ENCODE measurements at places on chromosomes 4 and X.

DNA sequence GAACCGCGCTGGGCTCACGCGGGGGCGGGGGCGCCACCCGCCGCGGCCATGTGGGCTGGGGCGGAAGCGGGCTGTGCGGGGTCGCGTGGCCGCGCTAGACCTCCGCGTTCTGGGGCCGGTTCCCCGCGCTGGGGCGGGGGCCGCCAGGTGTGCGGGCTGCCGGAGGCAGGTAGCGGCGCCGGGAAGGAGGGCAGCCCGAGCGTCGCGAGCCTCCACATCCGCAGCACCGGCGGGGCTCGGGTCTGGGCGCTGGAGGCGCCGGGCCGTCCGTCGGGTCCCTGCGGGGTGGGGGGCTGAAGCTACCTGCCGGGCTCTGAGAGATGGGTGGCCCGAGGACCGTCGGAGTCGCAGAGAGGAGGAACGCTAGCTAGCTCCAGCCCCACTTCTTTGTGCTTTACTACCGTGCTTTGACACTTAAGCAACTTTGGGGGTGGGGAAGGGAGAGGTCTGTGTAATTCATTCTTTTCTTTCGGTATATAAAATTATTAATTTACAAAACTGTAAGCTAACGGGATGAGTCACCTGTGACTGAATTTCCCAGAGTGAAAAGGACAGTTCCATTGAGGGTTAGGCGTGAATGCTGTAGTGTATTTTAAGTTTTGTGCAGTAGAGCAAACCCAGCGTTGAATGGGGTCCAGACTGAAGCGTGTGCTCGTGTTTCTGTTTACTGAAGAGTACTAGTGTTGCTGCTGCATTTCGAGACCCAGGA, 689 bp downstream of the METAP1 start:
- DNase-seq, result no peak

- no peak for DNase-seq
Observed at GRCh38 chr4:29717287-29718057, 1002.7 kb upstream of the PCDH7 start.

DNA sequence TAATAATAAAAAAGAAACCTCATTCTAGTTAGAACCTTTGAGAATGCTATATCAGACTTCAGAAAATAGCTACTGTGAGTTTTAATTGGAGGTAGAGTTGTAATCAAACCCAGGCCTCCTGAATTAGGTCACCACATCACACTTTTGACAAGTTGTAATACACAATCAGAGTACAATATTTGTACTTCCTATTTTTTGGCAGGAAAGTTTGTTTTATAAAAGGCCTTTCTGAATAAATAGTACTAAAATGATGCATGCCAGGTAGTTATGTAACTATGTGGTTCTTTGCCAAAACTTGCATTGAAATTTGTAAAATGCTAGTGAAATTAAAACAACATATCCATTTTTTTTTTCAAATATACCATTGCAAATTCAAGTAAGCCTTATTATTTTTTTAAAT, 26.8 kb downstream of the ADH7 start:
- DNase-seq, result no peak

DNA sequence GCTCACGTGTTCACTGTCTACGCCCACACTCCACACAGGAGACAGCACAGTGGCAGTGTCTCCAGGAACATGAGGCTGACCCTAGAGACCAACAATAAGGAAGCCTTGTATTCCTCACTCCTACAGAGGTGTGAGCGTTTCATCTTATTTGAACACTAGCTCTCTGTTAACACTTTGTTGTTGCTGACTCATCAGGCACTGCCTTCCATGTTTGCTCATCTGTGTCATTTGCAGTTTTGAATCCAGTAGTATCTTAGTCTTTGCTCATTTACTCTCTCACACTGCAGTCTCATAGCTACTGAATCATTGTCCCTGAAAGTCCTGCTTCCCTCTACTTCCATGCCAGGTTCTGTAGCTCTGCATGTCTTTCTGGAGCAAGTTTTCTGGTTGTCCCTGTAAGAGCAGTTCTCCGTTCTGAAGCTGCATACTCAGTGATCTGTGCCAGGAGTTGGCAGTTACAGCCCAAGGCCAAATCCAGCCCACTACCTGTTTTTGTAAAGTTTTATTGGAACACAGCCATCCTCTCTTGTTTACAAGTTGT, 80.3 kb upstream of the DCLK2 start:
- DNase-seq, result no peak

DNA sequence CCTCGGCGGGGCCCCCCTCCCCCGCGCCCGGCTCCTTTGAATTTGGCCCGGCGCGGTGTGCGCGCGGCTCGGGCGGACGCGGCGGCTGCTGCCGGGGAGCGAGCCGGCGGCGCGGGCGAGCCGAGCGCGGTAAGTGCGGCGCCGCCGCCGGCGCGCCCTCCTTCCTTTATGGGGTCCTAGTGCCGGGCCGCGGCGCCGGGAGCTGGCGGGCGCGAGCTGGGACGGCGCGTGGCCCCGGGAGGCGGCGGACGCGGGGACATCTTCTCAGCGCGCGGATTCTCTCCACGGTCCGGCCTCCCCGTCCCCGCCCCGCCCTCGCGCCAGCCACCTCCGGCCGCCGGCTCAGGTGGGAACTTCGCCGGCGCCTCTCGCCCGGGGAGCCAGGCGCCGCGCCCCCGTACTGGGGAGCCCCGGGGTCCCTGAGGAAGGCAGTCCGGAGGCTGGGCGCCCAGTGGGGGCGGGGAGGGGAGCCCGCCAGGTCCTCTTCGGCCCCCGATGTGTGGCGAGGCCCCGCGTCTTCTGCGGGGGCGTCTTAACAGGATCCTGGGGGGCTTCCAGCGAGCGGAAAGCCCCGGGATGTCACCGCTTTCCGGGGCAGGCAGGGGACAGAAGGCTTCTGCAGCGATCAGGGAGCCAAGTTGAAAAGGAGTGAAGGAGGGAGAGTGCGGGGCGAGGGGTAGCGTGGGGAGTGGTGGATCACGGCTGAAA, 98.4 kb upstream of the TENM3 start:
- DNase-seq, result no peak

DNA sequence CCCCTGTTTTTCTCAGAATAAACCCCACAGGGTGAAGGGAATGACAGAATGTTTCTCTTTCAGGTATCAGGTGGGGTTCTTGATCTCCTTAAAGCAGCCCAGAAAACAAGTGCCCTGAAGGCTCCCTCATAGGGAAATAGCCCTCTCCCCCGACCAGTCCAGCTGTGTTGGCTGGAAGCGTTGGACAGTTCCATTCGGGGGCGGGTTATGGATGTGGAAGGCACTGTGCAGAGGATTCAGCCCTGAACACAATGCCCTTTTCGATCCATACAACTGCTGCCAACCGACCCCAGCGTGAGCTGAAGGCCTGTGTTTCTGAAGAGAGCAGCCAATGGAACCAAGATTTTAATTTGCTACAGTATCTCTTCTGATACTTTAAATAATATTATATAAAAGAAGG, 41.5 kb downstream of the SEL1L3 start:
- no peak for DNase-seq

DNA sequence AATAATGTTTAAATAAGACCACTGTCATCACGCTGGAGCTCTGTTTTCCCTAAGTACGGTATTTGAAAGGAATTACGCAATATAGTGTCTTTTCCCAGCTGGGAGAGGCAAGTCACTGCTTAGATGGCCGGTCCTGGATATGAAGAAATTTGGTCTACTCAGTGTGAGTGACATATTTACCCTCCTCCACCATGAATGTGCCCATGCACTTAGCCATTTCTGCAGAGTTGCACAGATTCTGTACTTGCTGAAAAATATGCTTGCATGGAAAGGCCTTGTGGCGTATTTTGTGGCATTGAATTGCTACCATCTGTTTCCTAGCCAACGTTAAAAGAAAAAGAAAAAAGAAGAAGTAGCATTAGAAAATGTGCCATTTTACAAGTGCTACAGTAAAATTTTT, 73.1 kb downstream of the ADGRL3 start:
- DNase-seq, result no peak

DNA sequence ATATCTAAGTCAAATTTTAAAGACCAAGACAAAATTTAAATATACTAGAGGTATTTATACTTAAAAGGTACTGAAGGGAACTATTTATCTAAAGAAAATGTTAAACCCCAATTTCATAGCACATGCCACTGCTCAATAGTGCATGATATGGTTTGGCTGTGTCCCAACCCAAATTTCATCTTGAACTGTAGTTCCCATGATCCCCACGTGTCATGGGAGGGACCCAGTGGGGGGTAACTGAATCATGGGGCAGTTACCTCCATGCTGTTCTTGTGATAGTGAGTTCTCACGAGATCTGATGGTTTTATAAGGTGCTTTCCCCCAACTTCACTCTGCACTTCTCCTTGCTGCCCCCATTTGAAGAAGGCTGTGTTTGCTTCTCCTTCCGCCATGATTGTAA, 32.3 kb downstream of the MAML3 start:
- DNase-seq, result no peak

GRCh38 chrX:17587366-17587765, 149.9 kb upstream of the SCML1 start:
- DNase-seq, result no peak

DNA sequence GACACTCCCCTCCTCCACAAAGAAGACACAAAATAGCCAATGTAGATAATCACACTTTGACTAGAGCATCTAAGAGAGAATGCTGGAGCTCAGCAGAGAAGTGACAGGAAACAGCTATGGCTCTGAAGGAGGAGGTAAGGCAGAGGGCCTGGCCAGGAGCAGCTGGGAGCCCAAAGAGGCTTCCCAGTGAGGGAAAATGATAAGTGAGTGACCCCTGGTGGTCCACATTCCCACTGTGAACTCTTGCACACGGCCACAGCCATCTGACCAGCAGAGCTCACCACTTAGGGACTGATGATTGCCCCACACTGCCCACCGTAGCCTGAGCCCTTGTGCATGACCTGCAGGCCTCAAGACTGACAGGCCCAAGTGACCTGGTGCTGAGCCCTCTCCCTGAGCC, 162.7 kb upstream of the GALNTL6 start:
- DNase-seq, result no peak

DNA sequence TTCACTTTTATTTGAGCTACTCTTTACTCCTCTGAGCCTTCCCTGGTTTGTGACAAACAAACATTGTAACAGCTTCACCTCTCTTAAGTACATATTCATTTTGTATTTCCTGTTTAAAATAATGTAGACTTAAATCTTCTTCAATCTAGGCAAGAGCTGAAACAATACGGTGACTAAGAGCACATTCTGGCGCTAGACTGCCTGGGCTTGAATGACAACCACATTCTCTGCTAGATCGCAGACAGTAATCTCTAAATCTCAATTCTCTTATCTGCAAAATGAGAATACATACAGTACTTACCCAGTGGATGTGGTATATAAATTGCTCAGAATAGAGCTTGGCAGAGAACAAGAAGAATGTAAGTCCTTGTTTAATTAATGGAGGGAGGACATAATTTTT, 144.8 kb downstream of the ARAP2 start:
- DNase-seq, result no peak

DNA sequence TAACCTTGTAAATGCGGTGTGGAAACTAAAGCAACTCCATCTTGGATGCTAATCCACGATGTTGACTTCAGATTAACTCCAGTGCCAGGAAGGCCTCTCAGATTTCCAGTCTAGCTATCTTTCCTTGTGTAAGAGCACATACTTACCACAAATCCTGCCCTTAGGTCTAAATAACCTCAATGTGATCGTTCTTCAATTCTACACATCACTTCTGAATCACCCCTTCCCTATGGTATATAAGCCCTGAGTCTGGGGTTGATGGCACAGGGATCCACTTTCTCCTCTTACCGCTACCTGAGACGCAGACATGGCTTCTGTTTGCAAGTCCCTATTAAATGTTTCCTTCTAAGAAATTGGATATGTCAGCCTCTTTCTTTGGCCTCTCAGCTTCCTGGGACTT, 17.5 kb upstream of the ZNF41 start:
- no peak for DNase-seq

DNA sequence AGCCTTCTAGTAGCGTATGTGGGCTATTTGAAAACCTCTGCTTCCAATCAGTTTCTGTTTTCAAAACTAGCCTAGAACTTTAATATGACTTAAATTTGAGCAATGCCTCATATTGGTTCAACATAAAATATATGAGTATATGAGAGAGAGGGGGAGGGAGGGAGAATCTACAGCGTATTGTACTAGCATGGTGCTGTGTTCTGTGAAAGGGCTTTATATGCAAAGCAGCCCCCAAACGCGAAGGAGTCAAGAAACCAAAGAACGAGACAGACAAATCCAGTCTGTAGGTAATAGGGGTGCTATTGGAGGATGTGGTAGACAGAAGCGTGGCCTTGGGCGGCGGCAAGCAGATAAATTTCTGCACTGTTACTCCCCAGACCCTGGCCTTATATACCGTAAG, 784 bp upstream of the ANXA5 start:
- DNase-seq, result no peak

DNA sequence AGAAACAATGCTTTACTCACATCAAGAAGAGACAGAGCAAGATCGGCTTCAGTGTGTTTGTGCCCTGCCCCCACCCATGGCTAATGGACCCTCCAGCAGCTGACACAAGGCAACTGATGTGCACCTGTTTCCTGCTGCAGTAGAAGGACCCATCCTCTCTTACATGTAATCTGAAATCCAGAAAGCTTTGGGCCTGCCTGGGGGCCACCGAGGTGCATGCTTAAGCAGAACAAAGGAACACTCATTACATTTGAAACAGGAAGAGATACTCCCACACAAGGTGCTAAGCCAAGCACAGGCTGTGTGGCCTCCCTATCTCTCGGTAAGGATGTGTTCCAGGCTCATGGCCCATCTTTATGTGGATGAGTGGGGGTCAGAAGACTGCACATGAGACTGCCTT, 338.0 kb downstream of the SPOCK3 start:
- DNase-seq, result no peak

GRCh38 chrX:140724736-140725135, 15.2 kb downstream of the LINC00632 start:
- no peak for DNase-seq

Measured in AG09309 (cell line).